ENCODE measurements at places on chromosomes 4 and X. TPM values are rescaled to one million over a fixed set of nuclear protein-coding genes. Genes with fewer than 3 reads are reported as not detected.

Gene ATXN3L
- not detected for total RNA-seq

GRCh38 chrX:9539605-9540387 is 74.9 kb downstream of the TBL1X start:
- H3K4me1 ChIP-seq: peaks cover 7% of the 10 kb centered on the region
- no peak overlapping the region for H3K27ac ChIP-seq
- H3K27me3 ChIP-seq: no peaks in the 10 kb centered on the region
- no peak for DNase-seq
- no peaks in the 10 kb centered on the region for H3K36me3 ChIP-seq

Gene CBLL2
- total RNA-seq: not detected

DNA sequence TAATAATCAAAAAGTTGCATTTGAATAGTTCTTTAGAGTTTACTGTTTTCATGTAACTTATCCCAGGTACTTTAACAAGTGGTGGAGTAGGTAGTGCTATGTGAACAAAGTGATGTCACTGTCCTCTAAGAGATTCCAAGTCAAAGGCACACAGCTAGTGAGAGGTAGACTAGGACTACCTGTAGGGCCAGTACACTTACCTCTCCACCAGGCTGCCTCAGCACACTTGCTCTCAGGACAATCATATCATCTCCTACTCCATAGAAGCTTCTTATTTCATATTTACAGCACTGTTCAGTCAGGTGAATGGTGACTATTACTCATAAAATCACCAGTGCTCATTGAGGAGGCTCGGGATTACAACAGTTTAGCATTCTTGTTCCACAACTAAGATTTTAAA is 173.0 kb upstream of the EMCN start:
- H3K36me3 ChIP-seq: no peaks in the 10 kb centered on the region
- no peak for DNase-seq
- H3K27me3 ChIP-seq: no peaks in the 10 kb centered on the region
- H3K4me3 ChIP-seq: no peak overlapping the region
- no peaks in the 10 kb centered on the region for H3K4me1 ChIP-seq

GRCh38 chr4:23788460-23788859 is 101.4 kb downstream of the PPARGC1A start:
- H3K4me1 ChIP-seq: no peaks in the 10 kb centered on the region
- no peak overlapping the region for H3K27ac ChIP-seq
- no peak for DNase-seq
- H3K36me3 ChIP-seq: no peaks in the 10 kb centered on the region

DNA sequence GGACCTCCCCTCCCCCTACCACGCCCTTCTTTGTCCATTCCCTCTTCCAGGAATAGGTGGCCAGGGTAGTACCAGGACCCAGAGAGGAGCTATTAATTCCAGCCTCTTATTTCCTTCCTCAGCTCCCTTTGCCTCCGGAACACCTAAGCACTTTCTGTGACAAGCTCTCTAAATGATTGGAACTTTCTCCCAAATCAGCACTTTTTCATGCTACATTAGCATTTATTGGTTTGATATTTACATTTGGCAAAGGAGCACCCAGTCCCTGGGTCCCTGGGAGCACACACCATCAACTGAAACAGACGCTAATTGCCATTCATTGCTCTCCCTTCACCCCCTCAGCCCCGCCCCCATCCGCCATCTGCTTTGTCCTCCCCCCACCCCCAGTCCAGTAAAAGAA is 182.0 kb upstream of the BCOR start:
- DNase-seq: no peak
- H3K4me1 ChIP-seq: no peaks in the 10 kb centered on the region
- H3K27me3 ChIP-seq: no peaks in the 10 kb centered on the region

DNA sequence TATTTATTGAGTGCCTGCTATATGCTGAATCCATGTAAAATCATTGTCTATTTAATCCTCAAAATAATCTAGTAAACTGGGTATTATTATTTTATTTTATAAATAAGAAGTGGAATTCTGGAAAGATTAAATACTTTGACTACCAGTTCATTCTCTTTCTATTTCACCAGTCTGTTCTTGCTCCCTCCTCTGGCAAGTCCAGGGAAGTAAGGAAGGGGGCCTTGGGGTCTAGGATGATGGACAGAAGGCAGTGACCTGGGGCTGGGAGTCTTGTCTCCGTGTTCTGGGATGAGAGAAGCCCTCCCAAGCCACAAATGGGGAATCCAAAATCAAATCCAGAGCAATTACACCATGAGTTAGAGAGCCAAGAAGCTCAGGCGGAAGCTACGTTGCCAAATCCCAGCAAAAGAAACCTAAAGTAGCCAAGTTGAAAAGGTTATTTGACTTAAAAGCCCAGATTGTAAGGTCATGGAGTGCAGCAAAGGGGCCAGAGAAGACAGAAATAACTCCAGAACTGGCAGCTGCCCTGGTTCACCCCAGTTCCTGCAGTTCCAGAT is 28.3 kb upstream of the PARM1 start:
- H3K27me3 ChIP-seq: no peaks in the 10 kb centered on the region
- H3K4me1 ChIP-seq: no peaks in the 10 kb centered on the region
- H3K4me3 ChIP-seq: no peak overlapping the region
- H3K27ac ChIP-seq: no peak overlapping the region
- no peak for DNase-seq
- no peaks in the 10 kb centered on the region for H3K36me3 ChIP-seq

DNA sequence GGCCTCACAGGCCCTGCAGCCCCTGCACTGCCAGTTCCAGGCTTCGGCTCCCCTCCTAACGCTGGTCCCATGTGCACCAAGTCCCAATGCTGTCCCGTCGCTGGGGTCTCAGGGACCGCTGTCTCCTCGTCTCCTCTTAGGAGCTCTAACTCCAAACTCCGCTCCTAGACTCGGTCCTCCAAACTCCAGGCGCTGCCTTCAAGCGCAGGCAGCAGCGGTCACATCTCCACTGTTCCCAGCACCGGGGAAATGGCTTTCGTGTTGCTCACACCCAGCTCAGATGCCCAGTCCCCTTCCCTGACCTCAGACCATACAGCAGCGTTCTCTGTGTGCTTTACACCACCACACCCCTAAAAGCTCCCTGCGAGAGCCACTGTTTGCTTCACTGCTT is 19.6 kb upstream of the HMX1 start:
- H3K36me3 ChIP-seq: no peaks in the 10 kb centered on the region
- no peak overlapping the region for H3K4me3 ChIP-seq
- no peaks in the 10 kb centered on the region for H3K4me1 ChIP-seq
- no peak for DNase-seq

GRCh38 chrX:10111364-10112148 is 45.2 kb upstream of the CLCN4 start:
- peak; percentile 78 for DNase-seq
- H3K27ac ChIP-seq: peak overlapping the region; percentile 42
- no peaks in the 10 kb centered on the region for H3K27me3 ChIP-seq
- peaks cover 17% of the 10 kb centered on the region for H3K4me1 ChIP-seq

Measured in adrenal gland (tissue), 19 donors.